ENCODE measurements at places on chromosomes 16 and 17.

DNA sequence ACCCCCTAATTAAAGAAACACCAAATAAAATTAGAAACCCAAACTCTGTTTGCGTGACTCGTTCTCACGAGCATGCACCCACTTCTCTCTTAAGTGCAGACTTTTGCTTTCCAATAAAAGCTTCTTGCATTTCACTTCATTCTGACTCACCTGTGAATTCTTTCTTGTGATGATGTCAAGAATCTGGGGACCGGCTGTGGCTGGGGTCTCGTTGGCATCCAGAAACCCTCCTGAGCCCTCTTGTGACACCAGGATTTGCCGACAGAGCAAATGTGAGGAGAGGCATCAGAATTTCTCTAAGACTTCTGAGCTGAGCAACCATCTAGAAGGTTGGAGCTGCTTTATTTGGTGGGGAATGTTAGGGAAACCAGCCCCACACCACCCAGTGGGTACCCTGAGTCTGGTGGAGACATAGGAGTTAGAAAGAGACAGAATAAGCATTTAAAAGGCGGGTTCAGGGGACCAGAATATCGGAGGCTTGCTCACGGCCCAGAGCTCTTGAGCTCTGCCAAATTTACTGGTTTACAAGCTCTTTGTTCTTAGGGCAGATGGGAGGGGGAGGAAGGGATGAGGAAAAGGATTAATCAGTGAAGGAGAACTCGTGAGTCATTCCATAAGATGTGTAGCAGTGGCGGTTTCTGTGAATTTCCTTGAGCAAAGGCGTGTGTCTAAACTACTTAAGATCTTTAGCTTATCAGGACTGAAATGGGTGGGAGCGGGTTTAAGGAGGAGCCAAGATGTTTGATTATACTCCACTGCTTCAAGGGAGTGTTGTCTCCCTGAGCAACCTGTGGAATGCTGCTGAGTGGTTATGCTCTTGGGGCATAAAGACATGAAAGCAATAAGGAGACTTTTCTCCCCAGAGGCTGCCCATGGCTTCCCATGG lies 24.2 kb upstream of the TMC5 start:
- peak; percentile 5 for DNase-seq

DNA sequence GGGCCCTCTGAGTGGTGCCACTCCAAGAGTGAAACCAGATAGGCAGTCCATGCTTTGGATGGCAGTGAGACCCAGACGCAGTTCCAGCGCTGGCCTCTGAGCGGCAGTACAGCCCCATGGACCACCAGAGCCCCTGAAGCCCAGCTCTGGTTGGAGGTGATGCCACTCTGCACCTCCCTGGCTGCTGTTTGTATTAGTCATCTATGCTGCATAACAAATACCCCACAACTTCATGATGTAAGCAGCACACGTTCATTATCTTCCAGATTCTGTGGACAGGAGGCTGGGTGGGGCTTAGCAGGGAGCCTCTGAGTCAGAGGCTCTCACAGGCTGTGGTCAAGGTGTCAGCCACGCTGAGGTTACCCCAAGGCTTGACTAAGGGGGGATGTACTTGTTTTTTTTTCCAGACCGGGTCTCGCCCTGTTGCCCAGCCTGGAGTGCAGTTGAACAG lies 5.1 kb upstream of the NME4 start:
- peak; percentile 77 for DNase-seq

DNA sequence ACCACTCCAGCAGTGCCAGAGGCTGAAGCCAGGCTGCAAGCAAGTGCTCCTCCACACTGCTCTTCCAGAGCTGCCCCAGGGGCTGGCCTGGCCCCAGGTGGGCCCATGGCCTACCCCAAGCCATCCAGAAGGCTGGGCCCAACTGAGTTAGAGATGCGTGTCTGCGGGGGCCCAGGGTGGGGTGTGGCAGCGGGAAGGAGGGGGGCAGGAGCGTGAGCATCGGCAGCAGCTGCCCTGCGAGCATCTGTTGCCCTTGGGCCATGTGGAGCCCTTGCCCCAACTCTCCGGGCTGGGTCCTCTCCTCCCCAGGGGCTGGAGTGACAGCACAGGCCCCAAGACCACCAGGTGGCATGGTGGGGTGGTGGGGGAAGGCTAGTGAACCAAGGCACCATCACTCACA lies 7.3 kb upstream of the SREBF1 start:
- DNase-seq: no peak

GRCh38 chr17:82754297-82755208 lies 2.7 kb downstream of the TBCD start:
- DNase-seq: no peak

DNA sequence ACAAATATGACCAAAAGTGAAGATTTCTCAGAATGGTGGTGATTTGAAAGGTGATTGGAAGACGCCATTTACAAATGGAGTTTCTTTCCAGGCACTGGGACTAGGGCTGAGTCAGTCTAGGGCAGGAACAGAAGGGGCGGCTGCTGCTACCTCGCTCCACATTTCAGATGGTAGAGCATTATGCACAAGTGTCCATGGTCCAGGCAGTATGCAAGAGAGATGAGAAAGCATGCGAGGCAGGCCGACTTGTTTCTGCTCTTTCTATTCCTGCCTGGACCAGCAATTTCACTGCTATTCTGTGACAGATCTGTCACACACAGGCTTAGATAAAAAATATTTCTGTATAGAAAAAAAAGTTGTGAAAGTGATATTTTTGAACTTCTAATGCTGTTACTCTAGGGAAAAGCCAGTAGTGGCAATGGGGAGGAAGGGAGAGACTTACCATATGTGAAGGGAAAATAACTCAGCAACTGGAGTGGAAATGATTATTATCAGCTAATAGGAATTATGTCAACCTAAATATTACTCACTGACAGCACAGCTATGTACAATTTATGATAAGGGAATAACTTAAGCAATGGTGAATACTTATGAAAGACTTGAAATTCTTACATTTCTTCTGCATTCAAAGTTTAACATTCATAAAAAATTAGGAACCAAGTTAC lies 134.7 kb upstream of the NETO2 start:
- no peak for DNase-seq

DNA sequence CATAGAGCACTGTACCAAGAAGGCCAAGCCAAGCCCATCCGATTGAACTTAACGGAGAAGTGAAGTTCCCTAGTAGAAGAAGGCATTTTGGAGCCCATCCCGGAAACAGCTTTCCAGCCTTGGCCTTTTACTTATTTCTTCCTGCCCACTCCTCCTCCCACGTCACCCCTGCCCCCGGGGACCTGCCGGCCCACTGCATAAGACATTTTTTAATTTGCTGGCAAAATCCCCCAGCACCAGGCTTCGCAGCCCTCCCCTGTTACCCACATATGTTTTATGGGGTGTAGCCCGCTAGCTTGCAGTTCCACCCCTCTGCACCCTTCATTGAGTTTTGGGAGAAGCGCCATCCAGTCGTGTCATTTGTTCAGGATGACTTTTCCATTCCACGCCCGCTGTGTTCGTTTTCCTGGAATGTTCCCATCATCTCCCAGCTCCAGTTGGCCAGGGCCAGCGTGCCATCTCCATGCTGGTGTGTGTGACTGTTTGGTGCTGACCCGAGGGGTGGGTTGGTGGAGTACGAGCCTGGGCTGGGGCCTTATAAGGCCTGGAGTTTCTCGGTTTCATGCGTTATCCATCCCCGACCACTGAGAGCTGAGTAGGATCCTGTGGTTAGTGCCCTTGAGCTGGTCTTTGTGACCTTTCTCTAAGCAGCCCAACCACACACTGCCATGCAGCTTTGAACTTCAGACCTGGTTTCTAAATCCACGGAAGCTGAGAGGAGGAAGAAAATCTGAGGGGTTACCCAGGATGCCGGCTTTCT lies 20.0 kb upstream of the TBX2 start:
- no peak for DNase-seq

- no peak for DNase-seq
These were observed 320.0 kb downstream of the HAPSTR1 start for GRCh38 chr16:9411426-9411825.

- no peak for DNase-seq
These were observed 3.4 kb upstream of the CMTM4 start for GRCh38 chr16:66699898-66700297.

DNA sequence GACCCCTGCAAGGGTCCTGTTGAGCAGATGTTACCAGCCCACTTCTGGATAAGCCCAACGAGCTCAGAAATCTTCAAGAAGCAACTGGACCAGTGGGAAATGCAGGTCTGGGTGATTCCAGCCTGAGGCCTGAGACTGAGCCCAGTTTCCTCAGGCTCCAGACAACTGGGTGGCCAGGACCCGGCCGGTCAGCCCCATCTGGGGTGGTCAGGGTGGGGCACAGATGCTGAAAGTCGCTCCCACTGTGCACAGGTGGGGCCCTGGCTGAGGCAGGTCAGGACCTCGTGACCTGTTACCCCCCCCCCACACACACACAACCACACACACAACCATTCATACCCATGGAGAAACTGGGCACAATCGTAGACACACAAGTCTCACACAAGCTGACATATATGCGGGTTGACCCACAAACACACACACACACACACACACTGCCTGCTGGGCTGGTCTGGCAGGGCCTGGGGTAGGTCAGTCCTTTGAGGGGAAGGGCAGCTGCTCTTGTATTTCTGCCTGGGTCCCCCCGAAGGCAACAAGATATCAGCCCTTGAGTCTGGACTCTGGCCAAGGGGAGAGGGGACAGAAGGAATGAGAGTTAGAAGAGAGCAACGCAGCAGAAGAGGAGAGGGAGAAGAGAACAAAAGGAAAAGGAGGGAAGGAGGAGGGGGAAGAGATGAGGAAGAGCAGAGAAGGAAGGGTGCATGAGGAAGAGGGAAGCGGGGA lies 99.0 kb upstream of the CDH5 start:
- no peak for DNase-seq

GRCh38 chr16:11372829-11373306 lies 27.6 kb downstream of the RMI2 start:
- no peak for DNase-seq

DNA sequence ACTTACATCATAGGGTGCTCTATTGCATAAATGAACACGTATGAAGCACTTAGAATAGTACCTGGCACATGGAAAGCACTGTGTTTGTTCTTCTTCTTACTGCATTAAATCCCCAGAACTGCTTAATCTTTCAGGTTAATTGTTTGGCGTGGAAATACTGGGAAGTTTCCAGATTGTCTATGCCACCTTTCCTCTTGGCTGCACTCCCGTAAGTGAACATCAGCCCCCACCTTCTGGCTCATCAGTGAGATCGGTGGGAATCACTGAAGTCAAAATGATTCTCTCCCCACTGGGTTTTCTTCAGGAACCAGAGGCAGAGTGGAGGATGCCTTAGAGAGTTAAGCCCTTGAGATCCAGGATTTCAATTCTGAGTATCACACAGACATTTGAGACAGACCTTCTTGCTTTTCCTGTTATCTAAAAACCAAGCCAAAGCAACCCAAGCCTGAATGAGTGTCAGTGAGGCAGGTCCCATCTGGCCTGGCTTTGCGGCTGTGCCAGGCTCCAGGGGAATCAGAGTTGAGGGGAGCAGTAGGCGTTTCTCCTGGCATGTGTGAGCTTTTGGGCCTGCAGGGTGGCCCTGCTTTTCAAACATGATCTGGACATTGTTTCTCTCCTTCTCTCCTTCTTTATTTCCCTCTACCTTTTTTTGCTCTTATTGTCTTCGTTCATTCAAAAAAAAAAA lies 59.1 kb downstream of the OTOA start:
- no peak for DNase-seq

- DNase-seq: no peak
These were observed 119.5 kb downstream of the IRF8 start for GRCh38 chr16:86018487-86018886.

DNA sequence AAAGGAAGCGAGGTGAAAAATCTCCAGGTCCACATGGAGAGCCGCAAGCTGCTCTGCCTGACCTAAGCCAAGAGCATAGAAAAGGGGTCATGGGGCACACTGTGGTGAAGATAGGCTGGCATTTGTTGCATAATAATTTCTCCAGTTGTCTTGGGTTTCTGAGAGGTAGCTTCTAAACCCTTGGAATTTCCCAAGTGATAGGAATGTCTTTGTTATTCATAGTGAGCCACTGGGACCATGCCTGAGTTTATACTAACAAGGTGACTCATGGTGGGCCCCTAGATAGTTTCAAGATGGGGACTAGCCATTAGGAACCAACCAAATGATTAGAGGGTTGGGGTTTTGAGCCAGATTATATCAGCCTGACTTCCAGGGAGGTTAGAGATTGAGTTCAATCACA lies 25.6 kb downstream of the SOST start:
- no peak for DNase-seq

DNA sequence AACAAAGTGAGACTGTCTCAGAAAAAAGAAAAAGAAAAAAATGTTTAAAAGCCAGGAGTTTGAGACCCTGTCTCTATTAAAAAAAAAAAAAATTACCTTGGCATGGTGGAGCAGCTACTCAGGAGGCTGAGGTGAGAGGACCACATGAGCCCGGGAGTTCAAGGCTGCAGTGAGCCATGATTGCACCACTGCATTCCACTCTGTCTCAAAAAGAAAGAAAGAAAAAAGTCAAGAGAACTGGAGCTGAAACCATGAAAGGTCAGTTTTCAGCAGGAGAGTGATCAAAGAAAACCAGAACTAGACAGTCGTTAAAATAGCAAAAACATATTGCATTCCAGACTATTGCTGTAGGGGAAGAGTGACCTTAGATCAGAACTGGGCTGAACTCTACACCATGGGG lies 8.8 kb downstream of the QPRT start:
- DNase-seq: no peak

DNA sequence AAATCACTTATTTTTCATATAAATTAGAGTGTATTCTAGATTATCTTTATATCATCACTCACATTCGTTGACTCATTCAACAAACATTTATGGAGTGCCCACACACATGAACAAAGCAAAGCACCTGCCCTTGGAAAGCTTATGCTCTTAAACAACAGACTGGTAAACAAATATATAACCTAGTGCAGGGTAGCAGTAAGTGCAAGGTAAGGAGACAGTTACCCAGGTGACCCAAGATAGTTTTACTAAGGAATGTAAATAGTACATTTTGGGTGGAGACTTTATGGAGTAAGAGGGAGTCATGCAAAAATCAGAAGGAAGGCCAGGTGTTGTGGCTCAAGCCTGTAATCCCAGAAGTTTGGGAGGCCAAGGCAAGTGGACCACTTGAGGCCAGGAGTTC lies 40.4 kb upstream of the HELZ start:
- DNase-seq: peak; percentile 28

DNA sequence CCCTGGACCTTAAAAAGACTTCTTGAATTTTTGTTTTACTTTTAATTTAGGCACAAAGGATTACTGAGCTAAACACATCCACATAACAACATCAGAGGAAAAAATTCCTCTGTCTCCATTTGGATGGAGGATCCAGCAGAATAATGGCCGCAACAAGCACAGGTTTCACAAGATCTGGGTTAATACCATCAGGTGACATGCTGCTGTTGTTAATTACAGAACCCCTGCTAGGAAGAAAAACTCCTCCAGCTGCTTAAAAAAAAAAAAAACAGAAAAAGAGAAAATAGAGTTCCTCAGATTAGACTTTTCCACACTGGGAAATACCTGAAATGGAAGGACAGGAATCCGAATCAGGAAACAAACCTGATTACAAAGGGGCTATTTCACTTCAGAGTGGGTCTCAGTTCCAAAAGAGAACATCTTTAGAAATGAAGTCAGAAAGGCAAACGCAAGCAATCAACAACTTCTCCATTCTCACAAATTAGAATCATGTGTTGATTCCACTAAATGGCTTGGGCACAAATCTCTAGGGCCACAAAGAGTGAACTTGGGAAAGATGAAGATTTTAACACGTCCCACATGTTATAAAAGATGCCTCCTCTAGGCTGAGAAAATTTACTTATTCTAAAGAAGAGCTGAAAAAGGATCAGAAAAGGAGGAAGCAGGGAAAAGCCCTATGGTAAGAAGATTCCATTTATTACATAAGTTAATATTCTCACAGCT lies 44.0 kb downstream of the SPOP start:
- DNase-seq: no peak

- DNase-seq: no peak
These were observed 29.3 kb downstream of the ZNF469 start for GRCh38 chr16:88411951-88412576.

Data from DMS53 (cell line).